CD14-positive monocyte (primary cell): ENCODE measurements at places on chromosomes 16 and 17.

DNA sequence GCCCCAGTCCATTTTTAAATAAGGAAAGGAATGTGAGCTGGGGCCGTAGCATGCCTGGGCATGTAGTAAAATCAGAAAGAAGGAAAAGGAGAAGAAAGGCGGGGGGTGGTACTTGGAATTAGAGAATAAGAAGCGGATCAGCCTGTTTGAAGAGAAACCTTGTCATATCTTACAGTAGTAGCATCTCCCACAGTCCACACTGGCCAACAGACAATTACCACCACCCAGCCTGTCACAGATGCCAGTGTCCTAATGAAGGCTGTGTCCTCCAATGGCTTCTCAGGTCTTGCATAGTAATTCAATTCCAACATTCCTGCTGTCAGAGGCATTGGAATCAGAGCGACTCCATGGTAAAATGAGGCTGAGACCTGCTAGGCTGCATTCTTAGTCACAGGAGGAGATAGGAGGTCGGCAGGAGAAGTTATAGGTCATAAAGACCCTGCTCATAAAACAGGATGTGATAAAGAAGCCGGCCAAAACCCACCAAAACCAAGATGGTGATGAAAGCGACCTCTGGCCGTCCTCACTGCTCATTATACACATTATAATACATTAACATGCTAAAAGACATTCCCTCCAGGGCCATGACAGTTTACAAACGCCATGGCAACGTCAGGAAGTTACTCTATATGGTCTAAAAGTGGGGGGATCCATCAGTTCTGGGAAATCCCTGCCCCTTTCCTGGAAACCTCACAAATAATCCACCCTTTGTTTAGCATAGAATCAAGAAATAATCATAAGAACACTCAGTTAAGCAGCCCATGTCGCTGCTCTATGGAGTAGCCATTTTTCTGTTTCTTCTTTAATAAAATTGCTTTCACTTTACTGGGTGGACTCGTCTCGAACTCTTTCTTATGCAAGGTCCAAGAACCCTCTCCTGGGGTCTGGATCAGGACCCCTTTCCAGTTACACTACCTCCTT lies 9.6 kb upstream of the AKAP10 start:
- DNase-seq, result no peak

DNA sequence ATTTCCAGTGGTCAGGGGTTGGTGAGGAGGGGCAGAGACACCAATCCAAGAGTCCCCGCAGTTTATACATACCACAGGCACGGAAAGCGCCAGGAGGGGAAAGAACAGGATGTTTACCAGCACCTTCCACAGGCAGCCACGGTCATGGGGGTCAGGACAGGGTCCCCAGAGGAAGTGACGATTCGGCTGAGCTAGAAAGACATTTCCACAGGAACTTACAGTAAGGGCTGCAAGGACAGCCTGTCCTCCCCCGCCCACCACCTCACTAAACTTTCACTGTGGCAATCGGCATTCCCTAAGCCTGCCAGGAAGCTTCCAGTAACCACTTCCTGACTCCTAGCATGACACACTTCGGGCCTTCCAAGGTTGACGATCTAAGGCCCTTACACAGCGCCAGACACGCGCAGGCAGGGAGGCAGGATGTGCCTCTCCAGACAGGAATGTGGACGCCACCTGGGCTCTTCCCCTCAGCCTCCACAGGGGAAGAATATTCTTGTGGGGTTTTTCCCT lies 1.2 kb upstream of the MT2A start:
- no peak for DNase-seq

- DNase-seq, result no peak
Observed at GRCh38 chr17:79945591-79946255, 89.9 kb downstream of the TBC1D16 start.

DNA sequence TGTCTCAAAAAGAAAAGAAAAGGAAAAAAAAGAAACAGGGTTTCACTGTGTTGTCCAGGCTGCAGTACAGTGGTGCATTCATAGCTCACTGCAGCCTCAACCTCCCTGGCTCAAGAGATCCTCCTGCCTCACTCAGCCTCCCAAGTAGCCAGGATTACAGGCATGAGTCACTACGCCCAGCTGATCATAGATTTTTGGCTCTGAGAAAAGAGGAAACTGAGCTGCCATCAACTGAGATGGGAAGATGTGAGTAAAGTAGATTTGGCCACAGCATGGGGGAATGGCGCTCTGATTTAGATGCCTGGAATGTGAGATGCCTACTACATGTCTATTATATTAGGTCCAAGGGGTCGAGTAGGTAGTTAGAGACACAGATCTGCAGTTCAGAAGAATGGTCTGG lies 5.9 kb upstream of the NAGS start:
- DNase-seq, result peak; percentile 70

GRCh38 chr16:85162478-85163277 lies 50.4 kb upstream of the CIBAR2 start:
- DNase-seq, result no peak

DNA sequence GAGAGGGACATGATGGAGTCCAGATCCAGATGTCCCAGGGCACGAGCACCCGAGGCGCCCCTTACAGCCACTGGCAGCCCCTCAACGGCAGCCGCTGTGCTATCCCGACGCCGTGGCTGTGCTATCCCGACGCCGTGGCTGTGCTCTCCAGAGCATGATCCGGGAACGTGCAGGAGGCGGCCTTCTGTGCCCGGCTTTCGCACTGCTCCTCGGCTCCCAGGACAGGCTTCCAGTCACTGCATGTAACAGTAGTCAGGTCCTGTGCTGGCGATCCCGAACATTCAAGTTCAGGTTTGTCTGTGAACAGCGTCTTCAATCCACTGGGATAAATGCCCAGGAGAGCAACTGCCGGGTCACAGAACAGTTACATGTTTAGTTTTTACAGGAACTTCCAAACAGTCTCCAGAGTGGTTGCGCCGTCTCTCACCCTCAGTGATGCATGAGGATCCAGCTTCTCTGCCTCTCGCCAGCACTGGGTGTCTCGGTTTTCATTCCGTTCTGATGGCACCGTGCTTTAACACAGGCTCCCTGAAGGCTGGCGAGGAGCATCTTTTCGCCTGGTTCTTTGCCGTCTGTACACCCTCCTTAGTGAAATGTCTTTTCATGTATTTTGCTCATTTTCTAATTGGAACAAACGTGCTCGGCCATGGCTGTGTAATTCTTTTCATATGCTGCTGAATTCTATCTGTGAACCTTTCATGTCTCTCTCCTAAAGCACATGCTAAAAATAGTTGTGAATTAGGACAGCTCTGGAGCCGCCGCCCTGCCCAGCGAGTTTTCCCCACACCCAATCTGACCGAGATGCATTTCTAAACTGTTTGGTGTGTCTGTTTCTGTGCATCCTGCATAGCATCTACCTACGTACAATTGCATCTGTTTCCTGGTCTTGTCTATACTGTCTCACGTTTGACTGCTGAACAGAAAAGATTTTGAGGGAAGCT lies 72.6 kb upstream of the METRNL start:
- DNase-seq, result no peak

DNA sequence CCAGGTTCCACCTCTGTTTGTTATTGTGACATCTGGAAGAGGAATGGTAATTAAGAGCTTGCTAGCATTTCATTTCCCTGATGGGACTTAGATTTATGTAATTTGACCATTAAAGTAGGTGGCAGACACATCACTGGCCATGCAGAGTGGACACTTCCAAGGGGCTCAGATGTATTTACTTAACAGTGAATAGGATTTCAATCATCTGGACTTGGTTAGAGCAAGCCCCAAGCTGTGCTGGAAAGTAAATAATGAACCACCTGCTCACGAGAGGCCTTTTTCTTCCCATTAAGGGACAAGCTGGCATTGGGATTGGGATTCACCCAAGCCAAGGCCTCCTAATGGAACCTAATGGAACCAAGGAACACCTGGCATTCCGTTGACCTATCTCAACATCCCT lies 395.3 kb downstream of the HS3ST4 start:
- DNase-seq, result no peak

DNA sequence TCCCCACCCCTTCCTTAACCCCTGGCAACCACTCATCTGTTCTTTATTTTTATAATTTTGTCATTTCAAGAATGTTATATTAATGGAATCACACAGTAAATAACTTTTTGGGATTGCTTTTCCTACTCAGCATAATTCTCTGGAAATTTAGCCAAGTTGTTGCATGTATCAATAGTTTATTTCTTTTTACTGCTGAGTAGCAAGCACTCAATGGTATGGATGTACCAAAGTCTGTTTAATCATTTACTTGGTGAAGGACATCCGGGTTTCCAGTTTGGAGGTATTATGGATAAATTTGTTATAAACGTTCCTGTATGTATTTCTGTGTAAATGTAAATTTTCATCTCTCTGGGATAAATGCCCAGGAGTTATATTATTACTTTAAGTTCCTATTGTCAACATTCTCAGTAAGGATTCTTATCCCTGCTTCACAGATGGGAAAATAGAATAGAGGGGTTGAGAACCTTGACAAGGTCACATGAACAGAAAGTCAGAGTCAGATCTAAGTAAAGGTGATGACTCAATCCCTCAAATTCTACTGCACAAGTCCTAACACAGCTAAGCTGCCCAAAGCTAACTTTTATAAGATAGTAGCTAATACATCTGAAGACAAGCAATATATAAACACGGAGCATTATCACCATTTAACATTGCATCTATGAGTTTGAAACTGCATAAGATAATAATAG lies 62.4 kb upstream of the MTMR4 start:
- no peak for DNase-seq

GRCh38 chr16:56728980-56729734 lies 772 bp upstream of the NUP93 start:
- no peak for DNase-seq

- DNase-seq, result no peak
Observed at GRCh38 chr17:40722241-40722640, 18.7 kb upstream of the KRT24 start.

DNA sequence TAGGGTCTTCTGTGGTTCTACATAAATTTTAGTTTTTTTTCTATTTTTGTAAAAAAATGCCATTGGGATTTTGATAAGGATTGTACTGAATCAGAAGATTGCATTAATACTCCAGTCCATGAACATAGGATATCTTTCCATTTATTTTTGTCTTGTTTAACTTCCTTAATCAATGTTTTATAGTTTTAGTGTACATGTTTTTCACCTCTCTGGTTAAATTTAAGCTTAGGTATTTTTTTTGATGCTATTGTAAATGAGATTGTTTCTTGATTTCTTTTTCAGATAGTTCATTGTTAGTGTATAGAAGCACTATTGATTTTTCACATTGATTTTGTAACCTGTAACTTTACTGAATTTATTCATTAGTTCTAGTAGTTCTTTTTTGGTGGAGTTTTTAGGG lies 35.4 kb downstream of the ITGAM start:
- no peak for DNase-seq

GRCh38 chr16:66682271-66682670 lies 14.3 kb downstream of the CMTM4 start:
- no peak for DNase-seq

DNA sequence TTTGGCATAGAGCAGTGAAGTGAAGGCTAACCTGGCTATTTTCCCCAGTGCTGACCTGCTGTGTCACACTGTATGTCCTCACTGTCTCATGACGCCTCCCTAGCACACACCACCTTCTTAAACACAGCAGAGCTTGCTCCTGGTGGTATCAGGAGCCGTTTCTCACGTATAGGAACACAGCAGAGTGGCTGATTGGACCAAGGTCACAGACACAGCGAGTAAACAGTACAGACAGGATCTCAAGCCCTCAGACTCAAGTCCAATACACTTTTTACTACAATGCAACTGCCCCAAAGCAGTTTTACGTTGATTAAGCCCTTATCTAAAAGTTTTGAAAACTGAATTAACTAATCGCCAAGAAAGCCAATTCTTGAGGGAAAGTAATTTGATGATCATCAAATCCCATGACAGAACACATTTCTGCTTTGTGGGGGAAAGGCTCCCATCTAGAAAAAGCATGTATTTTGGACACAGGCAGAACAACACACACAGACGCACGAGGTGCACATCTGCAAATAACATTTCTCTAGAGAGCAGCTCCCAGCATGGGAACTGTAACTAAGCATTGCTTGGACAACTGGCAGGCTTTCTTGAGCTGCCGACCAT lies 15.2 kb downstream of the ARHGAP17 start:
- DNase-seq, result no peak

DNA sequence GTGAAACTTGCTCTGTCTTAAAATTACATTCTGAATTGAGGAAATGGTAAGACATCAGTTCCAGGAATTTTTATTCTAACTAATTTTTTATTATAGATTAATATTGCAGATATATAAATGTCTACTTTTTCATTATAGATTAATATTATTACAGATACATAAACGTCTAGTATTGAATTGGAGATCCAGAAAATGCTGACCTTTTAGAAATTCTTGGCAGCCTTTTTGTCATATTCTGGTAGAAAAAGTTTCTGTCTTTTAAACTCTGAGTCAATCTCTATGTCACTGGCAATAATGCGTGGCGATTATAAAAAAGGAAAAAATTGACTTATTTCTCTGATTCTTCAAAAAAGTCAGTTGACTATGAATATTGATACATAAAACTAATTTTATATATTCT lies 8.7 kb downstream of the ERCC4 start:
- no peak for DNase-seq

DNA sequence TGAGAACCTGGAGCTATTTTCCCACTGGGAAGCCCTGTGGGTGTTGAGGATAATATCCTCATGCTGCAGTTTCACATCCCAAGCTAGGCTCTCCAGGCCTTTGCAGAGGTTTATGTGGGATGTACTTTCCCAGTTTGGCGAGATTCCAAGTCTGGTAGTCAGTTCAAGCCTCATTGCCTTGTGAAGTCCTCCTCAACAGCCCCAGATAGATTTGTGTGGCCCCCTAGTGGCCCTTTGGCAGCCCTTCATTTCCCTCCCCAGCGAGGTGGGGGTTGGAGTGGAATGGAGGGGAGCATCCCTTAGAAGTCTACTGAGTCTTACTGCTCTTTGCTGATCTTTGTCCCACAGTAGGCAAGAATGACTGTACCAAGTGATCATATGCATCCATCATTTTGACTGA lies 137.9 kb downstream of the CDH11 start:
- DNase-seq, result no peak

DNA sequence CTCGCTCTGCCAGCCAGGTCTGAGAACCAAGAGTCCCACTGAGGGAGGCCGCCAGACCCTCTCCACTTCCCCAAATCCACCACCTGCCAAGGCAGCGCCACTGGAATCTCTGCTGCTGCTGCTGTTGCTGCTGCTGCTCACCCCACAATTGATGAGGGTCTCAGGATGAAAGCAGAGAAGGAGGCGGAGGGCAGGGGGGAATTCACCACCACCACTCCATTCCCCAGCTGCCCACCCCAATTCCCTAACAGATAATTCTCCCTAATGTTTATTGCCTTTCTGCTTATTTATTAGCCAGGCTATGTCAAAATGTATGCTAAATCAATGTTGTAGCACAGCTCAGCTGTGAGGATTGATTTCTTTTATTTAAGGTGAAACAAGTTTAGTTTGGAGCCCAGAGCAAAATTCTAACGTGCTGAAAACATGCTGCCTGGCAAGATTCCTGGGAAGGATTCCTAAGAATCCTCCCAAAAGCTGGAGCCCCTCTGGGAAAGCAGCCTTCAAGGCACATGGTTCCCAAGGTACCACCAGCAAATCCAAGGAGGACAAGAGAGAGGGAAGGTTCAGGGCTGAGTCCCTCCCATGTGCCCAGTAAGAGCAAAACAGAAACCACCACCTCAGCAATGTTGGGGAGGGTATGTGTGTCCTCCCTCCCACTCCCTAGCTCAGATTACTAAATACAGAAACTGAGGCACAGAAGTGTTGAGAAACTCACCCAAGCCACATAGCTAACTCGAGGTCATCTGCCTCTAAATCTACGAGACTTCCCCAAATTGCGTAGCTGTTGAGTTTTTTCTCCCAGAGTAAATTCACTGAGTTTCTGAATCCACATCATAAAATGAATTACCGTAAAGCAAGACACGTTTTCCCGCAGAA lies 12.2 kb upstream of the CDH5 start:
- no peak for DNase-seq

- DNase-seq, result no peak
Observed at GRCh38 chr17:37743875-37744632, 805 bp downstream of the HNF1B start.

GRCh38 chr17:81206657-81207056 lies 16.1 kb downstream of the CEP131 start:
- DNase-seq, result no peak
